ENCODE measurements at places on chromosomes 16 and 17.

DNA sequence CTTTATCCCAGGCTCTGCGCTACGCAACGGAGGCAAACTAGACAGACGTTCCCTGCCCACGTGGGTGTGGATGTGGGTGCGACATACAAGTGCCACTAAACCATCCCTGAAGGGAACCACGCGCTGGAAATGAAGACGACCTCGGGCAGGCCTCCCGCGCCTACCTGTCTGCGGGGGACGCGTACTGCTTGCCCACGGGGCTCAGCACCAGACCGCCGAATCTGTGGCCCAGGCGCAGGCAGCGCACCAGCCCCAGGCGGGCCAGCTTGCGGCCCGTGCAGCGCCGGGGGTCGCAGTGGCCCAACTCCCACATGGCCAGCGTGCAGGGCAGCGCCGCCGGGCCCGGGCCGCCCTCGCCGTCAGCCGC is 480 bp downstream of the TSR3 start:
- H3K36me3 ChIP-seq, result peaks cover 31% of the 10 kb centered on the region
- H3K4me3 ChIP-seq, result peak overlapping the region; percentile 87
- no peaks in the 10 kb centered on the region for H3K27me3 ChIP-seq
- peak overlapping the region; percentile 80 for H3K27ac ChIP-seq

GRCh38 chr17:71283486-71283885 is 837.3 kb upstream of the SOX9 start:
- no peaks in the 10 kb centered on the region for H3K27me3 ChIP-seq
- no peak overlapping the region for H3K4me3 ChIP-seq
- H3K27ac ChIP-seq, result no peak overlapping the region

- no peaks in the 10 kb centered on the region for H3K36me3 ChIP-seq
- peaks cover 3% of the 10 kb centered on the region for H3K27me3 ChIP-seq
- no peak overlapping the region for H3K4me3 ChIP-seq
- no peak overlapping the region for H3K27ac ChIP-seq
Measured at GRCh38 chr16:24611310-24611709, 71.9 kb downstream of the RBBP6 start.

DNA sequence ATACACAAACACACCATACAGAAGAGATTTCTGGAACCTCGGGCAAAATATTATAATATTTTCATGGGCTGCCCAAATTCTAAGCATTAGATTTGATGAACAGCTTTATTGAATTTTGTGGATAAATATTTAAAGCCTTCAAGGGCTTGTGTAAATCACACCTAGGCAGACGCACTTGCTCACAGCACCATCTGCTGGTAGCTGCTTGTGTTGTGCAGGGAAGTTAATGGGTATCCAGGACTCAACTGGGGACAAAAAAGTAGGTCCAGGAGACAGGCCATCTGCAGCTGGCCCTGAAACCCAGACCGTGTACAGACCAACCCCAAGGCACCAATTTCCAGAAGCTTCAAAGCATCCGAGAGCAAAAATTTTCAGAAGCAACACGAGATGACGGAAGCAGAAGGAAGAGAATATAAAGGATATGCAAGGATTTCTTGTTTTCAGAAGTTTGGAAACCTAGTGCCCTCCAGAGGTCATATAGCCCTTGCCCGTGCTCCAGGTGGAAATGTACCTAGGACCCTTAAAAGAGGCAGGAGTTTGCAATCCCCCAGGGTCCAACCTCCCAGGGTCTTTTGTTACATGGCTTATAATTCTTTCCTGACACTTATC is 140.0 kb downstream of the CHD9NB start:
- no peak overlapping the region for H3K27ac ChIP-seq
- no peaks in the 10 kb centered on the region for H3K27me3 ChIP-seq
- H3K36me3 ChIP-seq, result no peaks in the 10 kb centered on the region
- H3K4me3 ChIP-seq, result no peak overlapping the region

DNA sequence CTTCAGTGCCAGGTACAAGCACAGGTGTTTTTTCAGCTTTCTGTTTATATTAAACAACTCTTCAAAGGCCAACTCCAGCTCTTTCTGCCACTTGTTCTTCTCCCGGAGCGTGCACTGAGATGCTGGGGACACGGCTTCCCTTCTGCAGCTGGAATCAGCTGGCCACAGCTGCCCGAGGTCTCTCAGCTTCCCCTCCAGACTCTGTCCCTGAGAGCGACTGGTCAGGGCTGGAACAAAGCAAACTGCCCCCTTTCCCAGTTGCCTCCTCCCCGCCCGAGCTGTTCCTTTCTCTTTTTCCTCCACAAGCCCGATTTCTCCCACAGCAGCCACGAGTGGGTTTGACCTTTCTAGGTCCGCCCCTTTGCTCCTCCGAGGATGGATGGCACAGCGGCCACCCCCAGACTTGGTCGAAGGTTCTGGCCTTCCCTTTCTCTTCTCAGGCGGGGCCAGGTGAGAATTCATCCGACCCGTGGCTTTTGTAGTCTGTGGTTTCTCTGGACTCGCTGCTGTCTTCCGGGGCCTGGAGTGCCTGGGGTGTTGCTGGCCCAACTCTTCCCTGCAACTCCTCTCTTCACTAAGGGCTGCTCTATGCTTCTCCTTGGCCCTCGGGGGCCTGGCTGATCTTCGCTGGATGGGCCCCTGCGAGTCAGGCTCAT is 11.5 kb downstream of the CEP295NL start:
- H3K27ac ChIP-seq, result peak overlapping the region; percentile 10
- H3K4me1 ChIP-seq, result peaks cover 28% of the 10 kb centered on the region
- H3K36me3 ChIP-seq, result no peaks in the 10 kb centered on the region
- H3K27me3 ChIP-seq, result no peaks in the 10 kb centered on the region
- no peak for DNase-seq

Data from psoas muscle (tissue), 8 donors.